Activated CD4-positive, alpha-beta T cell treated with anti-CD3 and anti-CD28 coated beads, Interleukin-2, amount 50 U/mL, for 16 hours (primary cell): ENCODE measurements at places on chromosomes 3 and 15.

DNA sequence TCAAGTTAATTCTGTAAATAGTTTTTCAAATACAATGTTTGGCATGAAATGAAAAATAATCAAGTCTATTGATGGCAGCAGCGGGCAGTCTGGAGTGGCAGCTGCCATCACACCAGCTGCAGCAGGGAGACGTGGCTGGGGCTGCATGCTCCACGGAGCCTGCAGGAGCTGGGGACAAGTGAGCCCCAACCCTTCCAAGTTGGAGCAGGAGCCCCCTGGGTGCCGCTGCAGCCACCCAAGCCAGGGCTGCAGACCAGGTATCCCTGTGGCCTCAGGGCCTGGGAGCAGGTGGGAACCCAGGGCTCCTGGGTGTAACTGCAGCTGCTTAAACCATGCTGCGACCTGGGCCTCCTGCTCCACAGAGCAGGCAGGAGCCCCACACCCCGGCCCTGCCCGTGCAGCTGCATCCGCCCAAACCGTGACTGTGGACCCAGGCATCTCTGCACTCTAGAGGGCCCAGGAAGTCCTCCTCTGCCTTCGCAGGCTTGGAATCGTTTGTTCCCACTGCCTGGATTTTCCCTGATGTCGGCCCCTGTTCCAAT, 257.4 kb downstream of the PLOD2 start:
- DNase-seq = no peak

GRCh38 chr3:120749843-120750242, 7.3 kb downstream of the GTF2E1 start:
- no peak for DNase-seq

GRCh38 chr3:123194552-123194951, 7.2 kb upstream of the SEC22A start:
- DNase-seq = no peak

GRCh38 chr15:85482894-85483293, 102.5 kb downstream of the AKAP13 start:
- DNase-seq = no peak

- no peak for DNase-seq
These were observed 341.7 kb downstream of the FHIT start for GRCh38 chr3:60909526-60909925.

- DNase-seq = no peak
These were observed 5.2 kb upstream of the SIN3A start for GRCh38 chr15:75456710-75457109.

DNA sequence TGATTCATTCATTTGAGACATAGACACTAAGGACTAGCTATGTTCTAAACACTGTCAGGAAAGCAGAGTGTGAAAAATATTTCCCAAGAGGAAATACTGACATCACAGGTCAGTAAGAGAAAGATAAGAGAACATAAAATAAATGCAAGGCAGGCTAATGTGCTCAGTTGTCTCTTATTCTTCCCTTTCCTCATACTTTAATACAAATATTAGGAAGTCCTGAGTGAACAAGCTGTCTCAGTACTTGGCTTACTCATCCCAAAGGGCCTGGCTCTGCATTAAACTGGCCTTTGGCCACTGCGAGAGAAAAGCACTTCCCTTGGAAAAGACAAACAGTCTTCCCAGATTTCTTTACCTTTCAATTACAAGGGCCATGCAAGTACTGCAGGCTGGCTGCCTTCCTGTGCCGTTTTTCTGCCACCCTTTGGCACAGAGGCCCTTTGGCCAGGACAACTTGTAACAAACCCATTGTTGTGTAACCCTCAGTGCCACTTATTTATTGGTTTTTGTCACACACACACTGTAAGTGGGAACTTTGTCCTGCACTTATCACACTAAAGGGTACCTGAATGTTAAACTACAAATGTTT, 31.7 kb downstream of the EDC3 start:
- DNase-seq = no peak
